ENCODE measurements at places on chromosomes 3 and 15.

GRCh38 chr3:146226881-146227280 is 24.0 kb downstream of the PLSCR4 start:
- DNase-seq: no peak

DNA sequence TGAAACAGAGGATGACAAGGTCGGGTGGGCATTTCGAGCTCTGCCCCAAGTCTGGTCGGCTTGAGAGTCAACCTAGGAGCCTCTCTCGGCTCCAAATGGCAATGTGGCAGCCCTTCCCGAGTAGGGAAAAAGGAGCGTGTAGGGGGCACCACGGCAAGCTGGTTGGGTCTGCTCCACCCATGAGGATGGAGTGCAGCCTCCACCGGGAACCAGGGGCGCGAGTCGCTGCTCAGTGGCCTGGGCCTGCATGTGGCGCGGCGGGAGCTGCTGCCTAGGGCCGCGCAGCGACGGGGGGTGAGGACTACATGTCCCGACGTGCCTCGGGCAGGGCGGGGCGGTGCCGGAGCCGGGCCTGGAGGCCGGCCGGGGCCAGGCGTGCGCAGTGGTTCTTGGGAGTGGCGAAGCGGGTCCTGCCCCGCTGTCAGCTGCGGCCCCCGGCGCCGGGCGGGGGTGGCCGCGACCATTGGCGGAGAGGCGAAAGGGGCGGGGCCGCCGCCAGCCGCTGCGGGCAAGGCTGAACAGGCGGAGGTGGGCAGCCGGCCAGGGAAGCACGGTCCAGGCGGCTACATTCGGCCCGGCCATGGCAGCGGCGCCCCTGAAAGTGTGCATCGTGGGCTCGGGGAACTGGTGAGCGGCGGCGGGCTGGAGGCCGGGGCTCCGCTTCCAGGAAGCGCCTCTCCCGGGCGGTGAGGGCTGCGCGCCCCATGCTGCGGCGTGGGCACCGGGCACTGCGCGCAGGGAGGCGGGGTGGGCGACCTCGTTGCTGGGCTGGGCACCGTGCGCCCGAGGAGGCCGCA is at the start of gene GPD1L:
Gene GPD1L, plus strand, starts transcription at position 489 of the 797 bp plus-strand sequence. Its CDS starts 92 bp downstream, at position 581.
- peak; percentile 96 for DNase-seq

GRCh38 chr15:58597943-58598828 is 151.3 kb downstream of the ADAM10 start:
- no peak for DNase-seq

DNA sequence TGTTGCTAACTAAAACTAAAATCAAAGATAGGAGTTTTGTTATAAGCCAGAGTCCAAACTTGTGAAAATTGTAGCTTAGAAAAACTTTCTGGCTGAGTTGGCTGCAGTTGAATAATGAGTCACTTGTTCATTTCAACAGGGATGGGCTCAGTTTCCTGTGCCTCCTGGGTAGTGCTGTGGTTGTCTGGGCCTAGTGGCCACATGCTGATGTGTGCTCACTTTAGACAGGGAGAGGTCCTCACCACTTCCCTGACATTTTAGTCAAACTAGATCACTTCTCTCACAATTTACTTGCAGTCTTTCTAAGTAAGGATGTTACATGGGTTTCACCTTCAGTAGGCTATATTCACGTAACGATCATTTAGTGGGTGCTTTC is 6.3 kb upstream of the UBE2Q2 start:
- no peak for DNase-seq

GRCh38 chr3:148727231-148727630 is 29.5 kb downstream of the AGTR1 start:
- peak; percentile 18 for DNase-seq

DNA sequence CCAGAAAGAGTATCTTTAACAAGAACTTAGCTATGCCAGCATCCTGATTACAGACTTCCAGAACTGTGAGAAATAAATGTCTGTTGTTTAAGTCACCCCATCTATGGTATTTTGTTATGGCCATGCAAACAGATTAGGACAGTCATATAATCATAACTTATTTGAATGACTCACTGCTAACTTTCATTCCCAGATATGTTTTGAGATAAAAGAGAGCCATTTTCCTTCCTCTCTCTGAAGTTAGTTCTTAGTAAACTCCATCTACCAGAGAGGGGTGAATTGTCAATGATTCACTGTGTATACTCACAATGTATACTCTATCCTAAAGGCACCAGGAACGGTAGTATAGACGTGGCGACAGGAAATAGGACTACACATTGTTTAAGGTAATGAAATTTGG is 179.4 kb upstream of the DPH6 start:
- no peak for DNase-seq

DNA sequence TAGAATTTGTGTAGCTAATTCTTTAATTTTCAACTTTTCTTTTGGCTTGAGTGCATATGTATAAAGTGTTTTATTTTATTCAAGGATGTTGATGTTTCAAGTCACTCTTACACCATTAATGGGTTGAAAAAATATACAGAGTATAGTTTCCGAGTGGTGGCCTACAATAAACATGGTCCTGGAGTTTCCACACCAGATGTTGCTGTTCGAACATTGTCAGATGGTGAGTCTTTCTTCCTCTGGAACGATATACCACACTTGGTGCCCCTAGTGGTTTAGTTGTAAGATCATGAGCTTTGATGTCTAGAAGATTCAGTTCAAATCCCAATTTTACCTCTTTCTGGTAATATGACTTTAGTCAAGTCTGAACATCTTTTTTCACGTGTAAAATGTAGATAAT is 119.3 kb downstream of the HCN4 start:
- no peak for DNase-seq

- DNase-seq: no peak
These were observed 59.6 kb downstream of the DNAH12 start for GRCh38 chr3:57484563-57484962.

DNA sequence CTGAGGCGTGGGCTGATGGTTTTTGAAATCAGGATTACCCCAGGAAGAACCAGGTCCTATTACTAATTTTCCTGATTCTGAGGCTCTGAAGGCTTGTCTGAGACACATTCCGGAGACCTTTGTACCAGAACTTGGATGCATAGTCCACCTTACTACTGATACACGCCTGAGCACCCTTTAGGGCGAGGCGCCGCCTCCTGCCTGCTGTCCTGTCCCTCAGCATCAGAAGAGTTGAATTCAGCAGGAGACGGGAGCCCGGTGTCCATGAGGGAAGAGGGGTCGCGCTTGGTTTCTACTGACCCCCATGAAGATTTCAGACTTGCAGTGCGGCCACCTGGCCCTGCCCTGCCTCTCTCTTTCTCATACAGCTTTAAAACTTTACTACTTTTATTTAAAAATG is 49.9 kb downstream of the KLF13 start:
- peak; percentile 57 for DNase-seq

- DNase-seq: no peak
These were observed 17.5 kb upstream of the CPNE9 start for GRCh38 chr3:9686050-9686550.

DNA sequence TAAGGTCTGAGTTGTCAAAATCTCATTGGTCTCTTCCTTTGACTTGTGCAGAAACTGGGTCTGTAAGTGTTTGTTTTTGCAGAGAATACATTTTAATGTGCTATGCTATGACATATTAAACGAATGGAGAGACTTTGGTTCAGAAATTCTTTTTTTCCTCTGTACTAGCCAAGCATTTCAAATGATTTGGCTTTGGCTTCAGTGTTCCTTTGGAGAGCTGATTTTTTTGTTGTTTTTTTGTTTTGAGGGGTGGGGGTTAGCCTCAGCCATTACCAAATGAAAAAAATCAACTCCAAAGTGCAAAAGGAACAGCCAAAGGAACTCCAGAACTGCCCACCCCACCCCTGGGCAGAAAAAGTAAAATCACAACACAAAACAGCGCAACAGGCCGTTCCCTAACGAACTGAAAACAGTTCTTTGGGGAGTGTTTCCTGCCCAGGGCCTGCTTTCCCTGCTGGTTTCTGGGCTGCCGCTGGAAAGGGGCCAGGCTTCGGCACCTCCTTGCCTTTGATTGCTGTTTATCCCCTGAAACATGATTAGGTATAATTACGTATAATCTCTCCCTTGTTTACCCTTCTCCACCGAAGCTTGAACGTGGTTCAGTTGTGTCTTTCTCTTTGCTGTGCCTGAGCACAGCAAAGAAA is 57.6 kb upstream of the NEO1 start:
- peak; percentile 81 for DNase-seq

GRCh38 chr3:147304756-147305155 is 101.6 kb downstream of the ZIC4 start:
- no peak for DNase-seq

Data from transverse colon (tissue), 4 donors.